ENCODE measurements at places on chromosomes 13 and 19.

DNA sequence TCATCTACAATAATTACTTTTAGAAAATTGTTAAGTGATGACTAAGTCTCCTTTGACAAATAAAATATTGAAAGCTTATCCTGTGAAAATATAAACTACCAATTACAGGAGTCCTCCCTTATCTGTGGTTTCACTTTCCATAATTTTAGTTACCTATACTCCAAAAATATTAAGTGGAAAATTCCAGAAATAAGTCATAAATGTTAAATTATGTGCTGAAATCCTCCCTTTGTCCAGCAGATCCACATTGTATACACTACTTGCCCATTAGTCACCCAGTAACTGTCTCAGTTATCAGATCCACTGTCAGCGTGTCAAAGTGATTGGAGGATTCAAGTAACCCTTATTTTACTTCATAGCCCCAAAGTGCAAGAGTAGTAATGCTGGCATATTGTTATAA is 98.1 kb downstream of the SERP2 start:
- DNase-seq = no peak

DNA sequence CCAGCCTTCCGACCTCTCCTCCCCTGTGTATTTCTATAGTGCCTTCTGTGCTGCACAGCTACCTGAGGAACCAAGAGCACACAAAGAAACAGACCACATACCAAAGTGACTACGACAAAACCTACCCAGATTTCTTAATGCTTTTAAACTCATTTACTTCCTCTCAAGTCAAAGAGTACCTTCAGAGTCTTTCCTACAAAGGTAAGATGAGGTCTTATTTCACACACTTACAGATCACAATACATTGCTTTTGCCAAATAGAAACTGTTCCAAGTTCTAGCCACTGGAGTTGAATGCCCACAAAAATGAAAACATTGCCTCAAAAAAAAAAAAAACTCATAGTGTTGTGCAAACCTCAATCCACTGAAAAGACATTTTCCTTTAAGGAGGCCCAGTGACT is 36.4 kb downstream of the TEX26 start:
- DNase-seq = no peak

- no peak for DNase-seq
Observed at GRCh38 chr13:83183439-83184149, 698.7 kb downstream of the SLITRK1 start.

GRCh38 chr13:33721724-33722123 is 96.2 kb upstream of the RFC3 start:
- DNase-seq = no peak

DNA sequence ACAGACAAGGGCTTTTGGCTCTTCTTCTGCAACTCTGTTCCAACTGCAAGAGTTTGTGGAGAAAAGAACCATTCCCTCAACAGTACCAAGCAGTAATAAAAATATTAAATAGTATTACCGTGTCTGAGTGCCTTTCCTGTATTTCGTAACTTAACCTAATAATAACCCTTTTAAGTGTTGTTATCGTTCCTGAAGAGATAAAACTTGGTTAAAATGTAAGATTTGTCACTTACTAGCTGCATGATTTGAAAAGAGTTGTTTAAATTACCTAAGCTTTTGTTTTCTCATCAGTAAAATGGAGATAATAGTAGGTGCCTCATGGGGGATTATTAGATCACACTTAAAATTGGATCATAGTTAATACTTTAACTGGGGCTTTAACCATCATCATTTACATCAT is 447.2 kb downstream of the GPC5 start:
- DNase-seq = no peak
